KBM-7 (cell line): ENCODE measurements at places on chromosomes 6 and 20.

DNA sequence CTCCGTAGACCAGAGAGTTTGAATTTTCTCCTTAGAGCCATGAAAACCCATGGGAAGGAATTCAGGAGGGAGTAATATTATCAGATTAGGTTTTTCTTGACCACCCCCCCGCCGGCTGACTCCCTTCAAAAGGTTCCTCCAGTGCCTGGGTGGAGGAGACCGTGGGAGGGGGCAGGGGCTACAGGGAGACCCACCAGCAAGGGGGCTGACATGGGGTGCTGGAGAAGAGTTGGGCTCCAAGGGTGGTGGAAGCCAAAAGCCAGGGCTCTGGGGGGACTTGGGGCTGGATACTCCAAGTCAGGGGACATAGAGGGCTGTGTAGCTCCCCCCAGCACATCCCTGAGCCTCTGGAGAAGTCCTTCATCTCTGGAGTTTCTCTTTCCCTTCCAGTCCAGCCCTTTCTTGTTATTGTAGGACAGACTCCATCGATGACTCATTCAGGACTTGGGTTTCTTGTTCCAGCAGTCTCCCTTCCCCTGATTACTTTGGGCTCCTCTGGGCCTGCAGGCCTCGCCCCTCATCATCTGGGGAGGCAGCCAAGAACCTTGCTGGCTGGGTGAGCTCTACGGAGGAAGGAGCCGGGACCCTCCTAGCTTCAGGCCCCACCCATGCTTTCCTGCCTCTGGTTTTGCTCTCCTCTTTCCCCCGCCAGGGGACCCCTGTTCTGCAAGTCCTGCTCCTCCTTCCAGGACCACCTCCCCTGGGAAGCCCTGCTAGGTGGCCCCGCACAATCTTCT, 10.5 kb upstream of the KIAA1755 start:
- no peak for DNase-seq

GRCh38 chr20:19699180-19699971, 58.7 kb upstream of the RIN2 start:
- no peak for DNase-seq

- no peak for DNase-seq
These were observed 540 bp downstream of the CNBD2 start for GRCh38 chr20:35968930-35969329.

DNA sequence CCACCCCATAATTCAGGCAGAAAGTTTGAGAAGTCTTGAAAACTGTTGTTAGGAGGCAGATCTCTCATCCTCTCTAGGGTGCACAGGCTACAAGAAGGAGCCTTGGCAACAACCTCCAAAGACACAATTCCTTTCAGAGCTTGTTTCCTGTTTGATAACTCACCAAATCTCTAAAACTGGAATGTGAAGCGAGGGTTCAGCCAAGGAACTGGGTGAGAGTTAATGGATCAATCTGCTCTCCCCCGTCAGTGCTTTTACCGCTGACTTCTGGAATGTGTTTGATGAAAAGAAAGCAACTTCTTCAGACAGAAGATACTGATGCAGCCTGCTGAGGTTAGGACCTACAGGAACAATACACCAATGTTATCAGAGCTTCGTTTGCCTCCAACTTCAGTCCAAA, 171.8 kb upstream of the BMP2 start:
- no peak for DNase-seq

DNA sequence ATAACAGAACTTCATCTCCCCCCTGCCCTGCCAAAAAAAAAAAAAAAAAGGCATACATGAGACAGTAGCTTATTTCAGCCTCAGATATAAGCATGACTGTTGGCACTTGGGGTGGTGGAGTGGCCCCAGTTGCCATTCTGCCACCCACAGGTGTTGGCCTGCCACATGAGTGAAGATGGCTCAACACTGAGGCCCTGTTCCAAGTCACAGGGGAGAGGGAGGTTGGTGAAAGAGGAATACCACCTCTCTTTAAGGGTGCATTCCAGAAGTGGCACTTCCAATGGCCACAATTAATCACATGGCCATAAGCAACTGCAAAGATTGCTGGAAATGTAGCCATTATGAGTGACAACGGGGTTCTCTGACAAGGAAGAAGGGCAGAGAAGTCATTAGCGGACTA, 61.9 kb upstream of the JARID2 start:
- no peak for DNase-seq

GRCh38 chr6:87914637-87915395, 132.8 kb upstream of the SPACA1 start:
- DNase-seq, result no peak

GRCh38 chr6:152356662-152357061, 280.5 kb downstream of the SYNE1 start:
- DNase-seq, result peak; percentile 74

DNA sequence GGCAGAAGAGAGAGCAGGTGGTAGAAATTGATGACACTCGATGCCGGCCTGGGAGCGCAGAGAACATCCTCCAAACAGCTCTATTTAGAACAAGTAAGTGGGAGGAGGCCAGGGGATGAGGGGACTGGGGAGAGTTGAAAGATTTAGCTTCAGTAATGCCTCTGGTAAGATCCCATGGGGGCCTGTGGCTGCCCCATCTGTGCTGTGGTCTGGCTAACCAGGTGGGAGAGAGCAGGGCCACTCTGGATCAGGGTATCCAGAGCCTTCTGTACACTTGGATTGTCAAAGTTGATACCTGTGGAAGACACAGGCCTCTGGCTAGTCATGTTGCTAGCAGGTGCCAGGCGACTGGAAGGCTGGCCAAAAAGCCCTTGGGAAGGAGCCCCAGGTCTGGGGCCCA, 27.6 kb downstream of the NCOA5 start:
- DNase-seq, result no peak

DNA sequence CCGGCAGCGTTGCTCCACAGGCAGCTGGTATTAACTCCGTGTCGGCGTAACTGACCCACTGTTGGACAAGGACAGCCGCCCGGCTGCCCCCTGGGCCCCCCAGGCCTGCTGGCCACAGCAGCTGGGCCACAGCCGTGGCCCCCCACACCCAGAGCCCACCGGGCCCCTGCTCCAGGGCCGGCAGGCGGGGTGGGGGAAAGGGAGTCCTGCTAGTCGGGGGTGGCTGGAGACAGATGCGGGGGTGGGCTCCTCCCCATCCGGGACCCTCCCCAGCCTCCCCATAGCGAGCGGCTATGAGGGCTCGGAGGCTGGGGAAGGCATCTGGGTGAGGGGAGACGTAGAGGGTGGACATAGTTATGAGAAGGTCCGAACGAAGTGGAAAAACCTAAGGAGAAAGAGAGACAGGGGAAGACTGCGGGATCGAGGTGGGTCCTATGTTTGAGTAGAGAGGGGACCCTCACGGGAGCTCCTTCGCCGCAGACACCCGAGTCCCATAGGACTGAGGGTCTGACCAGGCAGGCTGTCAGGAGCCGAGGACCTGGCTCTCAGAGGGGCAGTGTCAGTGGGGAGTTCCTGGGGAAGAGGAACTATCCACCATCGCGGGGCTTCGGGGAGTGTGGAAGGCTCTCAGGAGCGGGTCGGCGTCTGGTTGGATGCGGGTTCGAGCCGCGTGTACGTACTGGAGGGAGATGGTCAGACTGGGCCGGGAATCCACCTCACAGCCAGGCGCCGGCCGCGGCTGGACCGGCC, 511 bp downstream of the VARS1 start:
- DNase-seq, result peak; percentile 75

DNA sequence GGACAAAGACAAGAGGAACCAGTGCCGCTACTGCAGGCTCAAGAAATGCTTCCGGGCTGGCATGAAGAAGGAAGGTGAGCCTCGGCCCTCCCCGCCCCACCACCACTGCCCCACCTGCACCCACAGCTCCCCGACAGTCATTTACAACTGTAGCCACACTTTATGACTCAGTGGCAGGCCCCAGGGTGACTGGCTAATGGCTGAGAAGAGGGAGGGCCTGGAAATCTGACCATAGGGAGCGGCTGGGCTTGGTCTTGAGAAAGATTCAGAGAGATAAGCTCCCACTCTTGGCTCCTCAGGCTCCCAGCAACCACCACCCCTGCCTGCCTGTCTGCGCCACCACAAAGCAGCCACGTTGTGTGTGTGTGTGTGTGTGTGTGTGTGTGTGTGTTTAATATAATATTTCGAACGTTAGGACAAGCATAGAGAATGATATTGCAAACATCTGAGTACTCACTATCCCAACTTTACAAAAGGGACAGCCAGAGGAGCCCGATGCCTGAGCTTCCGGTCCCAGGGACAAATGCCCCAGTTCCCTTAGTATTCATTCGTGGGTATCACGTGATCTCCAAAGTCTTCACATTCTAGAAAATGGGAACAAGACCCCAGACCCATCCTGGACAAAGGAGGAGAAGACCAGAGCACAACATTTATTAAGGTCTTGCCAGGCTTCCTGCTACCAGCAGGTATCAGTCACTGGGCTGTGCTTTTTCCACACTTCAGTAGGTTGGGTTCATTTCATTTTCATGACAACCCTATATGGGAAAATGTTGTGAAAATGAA, 52.1 kb downstream of the HNF4A start:
- DNase-seq, result no peak

DNA sequence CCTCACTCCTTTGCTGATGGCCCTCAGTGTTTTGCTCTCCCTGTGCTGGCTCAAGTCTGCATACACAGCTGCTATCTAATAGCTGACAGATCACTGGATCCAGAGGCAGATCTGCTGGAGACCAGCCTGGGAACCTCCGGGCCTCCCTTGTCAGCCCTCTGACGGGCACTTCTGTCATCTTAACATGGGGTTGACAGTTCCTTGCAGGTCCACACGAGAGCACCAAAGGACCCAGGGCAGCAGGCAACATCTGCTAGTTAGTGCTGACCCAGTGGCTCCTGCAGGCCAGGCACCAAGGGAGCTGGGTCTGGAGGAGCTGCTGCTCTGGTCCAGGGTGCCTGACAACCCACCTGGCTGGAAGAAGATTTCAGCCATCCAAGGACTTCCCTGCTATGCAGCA, 208.1 kb downstream of the UST start:
- DNase-seq, result no peak
